ENCODE measurements at places on chromosomes 4 and X.

DNA sequence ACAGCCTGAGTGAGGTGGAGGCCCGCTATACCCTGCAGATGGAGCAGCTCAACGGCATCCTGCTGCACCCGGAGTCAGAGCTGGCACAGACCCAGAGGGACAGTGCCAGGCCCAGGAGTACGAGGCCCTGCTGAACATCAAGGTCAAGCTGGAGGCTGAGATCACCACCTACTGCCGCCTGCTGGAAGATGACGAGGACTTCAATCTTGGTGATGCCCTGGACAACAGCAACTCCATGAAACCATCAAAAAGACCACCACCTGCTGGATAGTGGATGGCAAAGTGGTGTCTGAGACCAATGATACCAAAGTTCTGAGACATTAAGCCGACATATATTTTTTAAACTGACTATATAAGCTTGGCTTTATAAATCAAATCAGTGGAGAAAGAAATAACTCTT, 73.3 kb upstream of the HHIP start:
- no peak for DNase-seq

- DNase-seq, result no peak
Observed at GRCh38 chrX:118510111-118510510, 14.5 kb downstream of the DOCK11 start.

GRCh38 chrX:13569479-13570260, at the start of gene EGFL6:
Gene EGFL6, plus strand, starts transcription at chrX:13569601. Its CDS starts 261 bp downstream, at chrX:13569862.
- no peak for DNase-seq

DNA sequence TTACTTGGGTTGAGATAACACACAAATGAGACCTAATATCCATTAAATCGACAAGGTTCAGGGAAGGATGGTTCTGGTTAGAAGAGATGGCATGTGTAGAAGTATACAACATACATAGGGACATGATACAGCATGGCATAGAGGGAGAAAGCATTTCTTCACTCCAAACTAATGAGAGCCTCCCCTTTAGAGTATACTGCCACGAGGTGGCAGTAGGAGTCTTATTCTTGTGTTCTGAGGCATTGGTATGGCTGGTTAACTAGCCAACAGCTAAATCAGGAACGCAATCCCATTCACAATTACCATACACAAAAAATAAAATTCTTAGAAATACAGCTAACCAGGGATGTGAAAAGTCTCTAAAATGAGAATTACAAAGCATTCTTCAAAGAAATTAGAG, 29.1 kb upstream of the TRO start:
- no peak for DNase-seq

- no peak for DNase-seq
Observed at GRCh38 chr4:30863021-30863420, 142.9 kb downstream of the PCDH7 start.

- no peak for DNase-seq
Observed at GRCh38 chr4:7415927-7416686, 18.6 kb downstream of the PSAPL1 start.

DNA sequence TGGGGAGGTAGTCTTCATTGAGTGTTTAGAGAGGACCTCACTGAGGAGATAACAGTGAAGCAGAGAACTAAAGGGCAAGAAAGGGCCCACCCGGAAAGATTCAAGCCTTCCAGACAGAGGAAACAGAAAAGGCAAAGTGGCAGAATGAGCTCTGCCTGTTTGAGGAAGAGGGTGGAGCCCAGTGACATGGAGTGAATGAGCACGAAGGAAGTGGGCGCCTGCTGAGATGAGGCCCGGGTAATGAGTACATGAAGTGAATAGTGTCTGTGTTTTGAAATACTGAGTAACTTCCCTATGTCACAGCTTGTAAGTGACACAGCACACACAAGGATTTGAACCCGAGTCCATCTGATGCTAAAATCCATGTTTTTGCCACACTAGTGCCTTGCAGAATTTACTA, 32.5 kb upstream of the TLR2 start:
- no peak for DNase-seq

DNA sequence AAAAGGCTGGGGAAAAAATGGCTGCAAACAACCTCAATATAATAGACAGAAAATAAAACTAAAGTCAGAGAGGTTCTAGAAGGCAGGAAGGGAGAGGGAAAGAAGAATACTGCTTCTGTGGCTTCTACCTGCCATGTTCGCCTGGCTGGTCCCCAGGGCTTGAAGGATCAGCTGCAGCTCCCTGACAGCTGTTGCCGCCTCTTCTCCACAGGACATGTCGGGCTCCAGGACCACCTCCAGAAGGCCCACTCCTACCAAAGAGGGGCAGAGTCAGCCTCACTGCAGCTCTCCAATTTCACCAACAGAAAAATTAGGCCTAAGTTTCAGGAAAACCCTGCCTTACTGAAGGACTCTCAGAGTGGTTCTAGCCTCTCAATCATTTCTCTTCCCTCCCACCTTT, 44.9 kb downstream of the GATB start:
- DNase-seq, result no peak

DNA sequence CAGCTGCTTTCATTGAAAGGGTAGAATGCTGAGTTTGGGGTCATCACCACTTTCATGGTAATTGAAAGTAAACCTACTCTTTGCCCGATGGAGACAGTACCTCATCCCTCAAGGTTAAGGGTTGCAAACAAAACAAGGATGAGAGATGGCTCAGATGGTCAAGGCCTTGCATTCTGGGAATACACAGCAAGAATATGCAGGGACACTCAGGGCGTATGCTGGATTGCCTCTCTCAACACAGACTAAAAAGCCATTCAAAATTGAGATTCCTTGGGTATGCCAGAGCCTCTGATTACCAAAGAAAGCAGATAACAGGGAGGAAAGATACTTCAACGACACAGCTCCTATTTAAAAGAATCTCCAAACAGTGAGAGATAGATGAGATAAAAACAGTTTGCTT, 310.4 kb downstream of the ARAP2 start:
- no peak for DNase-seq

DNA sequence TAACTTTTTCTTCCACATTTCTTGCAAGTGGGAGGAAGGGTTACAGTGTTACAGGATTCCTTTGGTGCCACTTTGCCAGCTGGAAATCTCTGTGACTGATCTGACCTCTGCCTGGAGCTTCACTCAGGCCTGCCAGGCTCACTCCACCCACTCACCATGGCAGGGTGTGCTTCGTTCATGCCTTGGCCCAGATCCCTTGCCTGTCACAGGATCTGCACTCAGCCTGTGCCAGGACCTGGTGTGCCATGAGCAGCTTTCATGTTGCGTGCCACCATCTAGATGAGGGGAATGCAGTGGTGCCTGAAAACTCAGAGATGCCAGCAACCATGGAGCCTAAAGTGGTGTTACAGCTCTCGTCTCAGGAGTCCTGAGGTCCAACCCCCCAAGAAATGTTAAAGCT, 2596.4 kb downstream of the PCDH7 start:
- no peak for DNase-seq

GRCh38 chr4:138200236-138200590, 41.9 kb downstream of the SLC7A11 start:
- DNase-seq, result no peak

- DNase-seq, result no peak
Observed at GRCh38 chr4:147019091-147019490, 73.4 kb upstream of the TTC29 start.

DNA sequence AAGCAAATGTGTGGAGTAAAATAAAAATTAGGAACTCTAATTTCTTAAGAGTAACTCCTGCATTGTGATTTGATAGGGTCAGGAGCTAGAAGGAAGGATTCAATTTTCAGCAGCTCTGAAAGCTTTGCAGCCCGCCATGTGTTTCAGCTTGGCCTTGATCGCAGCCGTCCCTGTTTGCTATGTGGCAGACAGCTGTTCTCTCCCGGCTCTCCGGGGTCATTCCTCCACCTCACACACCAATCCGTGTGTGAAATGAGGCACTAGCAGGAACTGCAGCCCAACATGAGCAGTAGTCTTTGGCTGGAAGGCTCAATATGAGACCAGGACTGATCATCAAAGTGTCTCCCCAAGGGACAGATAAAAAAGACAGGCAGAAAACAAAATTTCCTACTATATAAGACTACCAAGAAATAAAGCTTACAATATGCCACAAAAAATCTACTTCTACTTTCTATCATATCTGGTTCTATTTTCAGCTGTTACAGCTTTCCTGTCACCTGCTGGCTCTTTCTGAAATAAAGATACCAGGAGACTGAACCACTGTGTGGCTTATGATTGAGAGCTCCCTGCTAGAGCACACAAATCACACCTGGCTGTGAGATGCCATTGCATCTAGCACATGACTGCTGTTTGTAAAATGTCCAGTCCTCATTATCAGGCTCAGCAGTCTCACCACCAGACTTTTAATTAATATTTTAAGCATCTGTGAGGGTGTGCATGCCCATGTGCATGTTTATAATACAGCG, 44.1 kb upstream of the SEC24B start:
- no peak for DNase-seq

- no peak for DNase-seq
Observed at GRCh38 chr4:108320061-108320460, 151.3 kb upstream of the LEF1 start.

DNA sequence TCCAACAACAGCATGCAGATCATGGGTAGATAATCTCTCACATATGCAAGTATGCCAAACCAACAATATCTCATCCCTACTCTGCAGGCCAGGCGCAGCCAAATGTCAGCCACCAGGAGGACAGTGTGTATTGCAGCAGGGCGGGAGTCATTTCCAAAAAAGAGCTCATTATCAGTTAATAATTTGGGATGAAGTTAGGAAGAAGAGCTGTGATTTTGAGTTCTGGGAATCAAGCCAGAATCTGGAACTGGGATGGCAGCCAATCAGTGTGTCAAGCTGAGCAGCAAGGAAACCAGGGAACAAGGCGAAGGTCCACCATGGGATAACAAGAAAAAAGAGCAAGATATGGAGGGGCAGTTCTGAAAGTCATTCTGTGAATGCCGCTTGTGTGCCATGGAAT, 88.2 kb upstream of the CAMK2D start:
- DNase-seq, result peak; percentile 59

GRCh38 chrX:41827886-41828285, 95.5 kb downstream of the CASK start:
- DNase-seq, result no peak

- no peak for DNase-seq
Observed at GRCh38 chrX:38127961-38128360, 92.7 kb downstream of the SRPX start.

DNA sequence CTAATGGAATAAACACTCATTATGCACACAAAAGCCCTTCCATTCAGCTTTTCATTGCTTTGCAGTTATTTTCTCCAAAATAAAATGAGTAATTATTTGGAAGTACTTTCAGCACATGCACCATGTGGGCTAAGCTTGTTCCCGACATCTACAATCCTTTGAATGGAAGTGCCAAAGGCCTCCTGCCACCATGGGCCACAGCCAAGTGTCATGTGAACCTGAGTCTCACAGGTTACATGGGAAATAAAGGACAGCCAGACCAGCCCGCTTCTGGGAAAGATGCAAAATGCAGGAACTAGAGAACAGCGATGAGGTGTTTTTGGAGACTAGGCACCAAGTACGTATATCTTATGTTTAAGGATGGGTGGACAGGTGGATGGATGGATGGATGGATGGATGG, 181.8 kb downstream of the AFF2 start:
- no peak for DNase-seq

DNA sequence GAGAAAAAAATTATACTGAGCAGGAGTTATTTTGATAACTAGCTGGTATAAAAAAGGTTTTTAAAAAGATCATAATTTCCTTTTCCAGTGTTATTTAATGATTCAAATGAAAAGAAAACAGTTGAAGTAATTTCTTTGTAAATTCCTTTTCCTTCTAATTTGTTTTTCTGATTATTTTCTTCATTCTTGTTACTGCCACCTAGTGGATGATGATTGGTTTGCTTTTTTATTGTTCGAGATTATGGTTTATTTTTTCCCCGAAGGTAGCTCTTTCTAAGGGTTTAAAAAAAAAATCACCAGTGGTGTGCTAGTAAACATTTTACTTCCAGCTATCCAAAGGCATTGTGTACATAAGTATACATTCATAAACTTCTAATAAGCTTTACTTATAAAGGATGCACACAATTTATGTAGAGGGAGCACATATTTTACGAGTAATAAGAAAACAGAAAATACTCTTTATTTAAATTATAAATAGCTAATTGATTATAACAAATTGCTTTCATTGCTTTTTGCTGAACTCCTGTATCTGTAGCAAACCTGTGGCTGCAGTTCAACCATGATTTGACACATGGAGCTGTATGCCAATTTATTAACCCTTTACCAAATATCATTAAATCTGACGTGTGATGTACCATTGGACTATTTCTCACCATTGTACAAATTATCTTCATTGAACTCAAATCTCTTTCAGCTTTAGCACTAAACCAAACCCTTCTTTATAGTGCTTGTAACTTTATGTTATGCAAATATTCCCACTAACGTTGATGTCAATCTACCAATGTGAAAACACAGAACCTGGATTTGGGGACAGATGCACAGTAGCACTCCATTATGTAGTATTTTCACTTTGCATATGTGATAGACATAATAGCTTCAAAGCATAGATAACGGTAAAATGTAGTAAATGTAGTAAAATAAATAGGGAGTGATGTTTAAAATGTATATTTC, 97.8 kb upstream of the ANK2 start:
- DNase-seq, result no peak

DNA sequence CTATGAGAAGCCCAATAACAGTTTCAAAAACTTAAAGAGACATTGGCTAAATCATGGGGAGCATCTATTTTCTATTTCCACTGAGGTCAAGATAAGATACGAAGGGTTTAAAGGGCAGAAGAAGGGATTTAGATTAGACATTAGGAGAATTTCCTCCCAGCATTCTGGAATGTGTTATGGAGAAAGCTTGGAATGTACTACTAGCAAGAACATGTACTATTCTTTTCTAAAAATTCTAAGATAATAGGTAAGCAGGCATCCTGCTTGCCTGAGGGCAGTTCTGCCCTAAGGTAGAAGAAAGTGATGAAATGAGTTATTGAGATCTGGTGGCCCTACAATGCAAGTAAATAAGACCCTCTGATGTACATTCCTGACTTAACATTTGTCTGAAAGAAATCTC, 279.2 kb downstream of the NR3C2 start:
- DNase-seq, result no peak

DNA sequence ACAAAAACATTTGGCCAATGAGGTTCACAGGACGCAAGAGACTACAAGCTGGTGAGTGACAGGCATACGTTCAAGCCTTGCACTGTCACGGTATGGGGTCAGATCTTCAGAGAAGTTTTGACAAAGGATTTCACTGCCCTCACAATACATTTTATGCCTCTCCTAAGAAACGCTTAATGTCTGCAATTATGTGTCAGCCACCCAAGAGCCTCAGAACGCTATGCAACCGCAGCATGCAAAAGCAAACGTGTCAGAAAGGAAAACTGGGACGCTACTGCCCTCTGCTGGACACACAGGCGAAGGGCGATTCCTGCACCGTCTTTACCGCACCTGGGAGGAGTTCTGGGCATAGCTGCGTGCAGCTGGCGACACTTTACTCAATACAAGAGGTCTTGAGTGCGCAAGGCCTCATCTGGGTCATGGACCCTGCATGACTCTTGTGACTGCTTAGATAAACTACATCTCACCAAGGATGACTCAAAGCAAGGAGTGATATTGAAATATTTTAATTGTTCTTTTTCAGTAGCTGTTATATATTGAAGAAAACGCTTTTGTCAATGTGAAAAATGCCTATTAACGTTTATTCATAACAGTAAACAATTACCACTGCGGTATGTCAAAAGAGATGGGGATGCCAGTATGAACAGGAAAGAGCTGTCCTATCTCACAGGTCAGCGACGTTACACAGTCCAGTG, 147.6 kb upstream of the FRG1 start:
- DNase-seq, result no peak
